ENCODE measurements at places on chromosomes 4 and X.
A peak's percentile ranks its signal among the peaks of the same experiment; 100 is the strongest.

GRCh38 chrX:23387550-23388184, 53.0 kb downstream of the PTCHD1 start:
- no peaks in the 10 kb centered on the region for H3K36me3 ChIP-seq
- no peaks in the 10 kb centered on the region for H3K4me1 ChIP-seq
- H3K27ac ChIP-seq: no peak overlapping the region
- H3K27me3 ChIP-seq: no peaks in the 10 kb centered on the region
- H3K4me3 ChIP-seq: no peak overlapping the region

- H3K4me1 ChIP-seq: no peaks in the 10 kb centered on the region
- DNase-seq: no peak
- no peaks in the 10 kb centered on the region for H3K27me3 ChIP-seq
- no peak overlapping the region for H3K4me3 ChIP-seq
- no peak overlapping the region for H3K27ac ChIP-seq
Measured at GRCh38 chr4:14083150-14083549, 455.6 kb upstream of the BOD1L1 start.

GRCh38 chrX:153934762-153935325, at the start of gene NAA10:
TSS of gene NAA10 (minus strand) at chrX:153935037. CDS start at chrX:153934904, 133 bp downstream.
- peaks cover 36% of the 10 kb centered on the region for H3K4me1 ChIP-seq
- H3K36me3 ChIP-seq: peaks cover 10% of the 10 kb centered on the region
- peak within 1 kb of the TSS; percentile 69 for H3K27ac ChIP-seq
- H3K27me3 ChIP-seq: no peaks in the 10 kb centered on the region
- peak within 1 kb of the TSS; percentile 80 for H3K4me3 ChIP-seq
- DNase-seq: peak; percentile 53

DNA sequence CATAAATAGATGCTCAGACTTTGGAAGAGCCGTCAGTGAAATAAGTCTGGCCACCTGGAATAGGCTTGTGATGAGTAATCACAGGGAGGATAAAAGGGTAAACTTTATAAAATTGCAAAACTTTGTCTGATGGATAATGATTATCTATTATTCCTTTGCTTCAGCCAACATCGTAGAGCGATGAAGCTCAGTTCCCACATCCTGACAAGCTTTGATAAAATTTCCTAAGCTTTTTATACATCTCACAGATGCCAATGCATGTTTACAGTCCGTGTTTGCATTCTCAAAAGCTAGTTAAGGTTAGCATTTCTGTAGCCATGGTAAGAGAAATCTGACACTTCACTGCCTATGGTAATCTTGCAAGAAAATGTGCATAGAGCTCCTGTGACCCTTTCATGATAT, 15.4 kb upstream of the UGDH start:
- H3K27ac ChIP-seq: no peak overlapping the region
- no peaks in the 10 kb centered on the region for H3K36me3 ChIP-seq
- DNase-seq: no peak

DNA sequence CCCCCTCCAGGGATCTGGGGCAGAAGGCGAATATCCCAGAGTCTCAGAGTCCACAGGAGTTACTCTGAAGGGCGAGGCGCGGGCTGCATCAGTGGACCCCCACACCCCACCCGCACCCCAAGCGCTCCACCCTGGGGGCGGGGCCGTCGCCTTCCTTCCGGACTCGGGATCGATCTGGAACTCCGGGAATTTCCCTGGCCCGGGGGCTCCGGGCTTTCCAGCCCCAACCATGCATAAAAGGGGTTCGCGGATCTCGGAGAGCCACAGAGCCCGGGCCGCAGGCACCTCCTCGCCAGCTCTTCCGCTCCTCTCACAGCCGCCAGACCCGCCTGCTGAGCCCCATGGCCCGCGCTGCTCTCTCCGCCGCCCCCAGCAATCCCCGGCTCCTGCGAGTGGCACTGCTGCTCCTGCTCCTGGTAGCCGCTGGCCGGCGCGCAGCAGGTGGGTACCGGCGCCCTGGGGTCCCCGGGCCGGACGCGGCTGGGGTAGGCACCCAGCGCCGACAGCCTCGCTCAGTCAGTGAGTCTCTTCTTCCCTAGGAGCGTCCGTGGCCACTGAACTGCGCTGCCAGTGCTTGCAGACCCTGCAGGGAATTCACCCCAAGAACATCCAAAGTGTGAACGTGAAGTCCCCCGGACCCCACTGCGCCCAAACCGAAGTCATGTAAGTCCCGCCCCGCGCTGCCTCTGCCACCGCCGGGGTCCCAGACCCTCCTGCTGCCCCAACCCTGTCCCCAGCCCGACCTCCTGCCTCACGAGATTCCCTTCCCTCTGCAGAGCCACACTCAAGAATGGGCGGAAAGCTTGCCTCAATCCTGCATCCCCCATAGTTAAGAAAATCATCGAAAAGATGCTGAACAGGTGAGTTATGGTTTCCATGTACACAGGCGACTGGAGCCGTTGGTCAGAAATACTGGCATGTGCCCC, at the start of gene CXCL1:
TSS of gene CXCL1 (plus strand) at position 264 of the 926 bp plus-strand sequence. CDS start at position 342, 78 bp downstream.
- H3K4me3 ChIP-seq: no peak within 1 kb of the TSS
- H3K27me3 ChIP-seq: peaks cover 30% of the 10 kb centered on the region
- peaks cover 3% of the 10 kb centered on the region for H3K4me1 ChIP-seq
- H3K27ac ChIP-seq: no peak within 1 kb of the TSS

DNA sequence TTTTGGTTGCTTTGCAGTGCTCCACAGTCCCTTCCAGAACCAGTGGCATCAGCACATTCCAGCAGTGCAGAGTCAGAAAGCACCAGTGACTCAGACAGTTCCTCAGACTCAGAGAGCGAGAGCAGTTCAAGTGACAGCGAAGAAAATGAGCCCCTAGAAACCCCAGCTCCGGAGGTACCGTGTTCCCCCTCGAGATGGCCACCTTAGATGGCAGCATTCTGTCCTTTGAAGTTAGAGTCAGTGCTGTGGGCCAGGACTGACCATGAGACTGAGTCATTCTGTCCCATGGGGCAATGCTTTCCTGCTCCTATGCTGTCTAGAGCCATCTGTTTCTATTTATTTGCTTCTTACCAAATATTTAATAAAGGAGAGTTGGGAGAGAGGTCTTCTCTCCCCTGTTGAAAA, 112.3 kb downstream of the KLHL8 start:
- H3K27ac ChIP-seq: no peak overlapping the region
- peaks cover 36% of the 10 kb centered on the region for H3K4me1 ChIP-seq
- no peak overlapping the region for H3K4me3 ChIP-seq
- no peak for DNase-seq

- H3K36me3 ChIP-seq: no peaks in the 10 kb centered on the region
- peaks cover 4% of the 10 kb centered on the region for H3K4me1 ChIP-seq
- H3K27me3 ChIP-seq: no peaks in the 10 kb centered on the region
- H3K27ac ChIP-seq: no peak overlapping the region
Measured at GRCh38 chrX:112820364-112821268, 20.0 kb downstream of the AMOT start.

- H3K36me3 ChIP-seq: no peaks in the 10 kb centered on the region
- DNase-seq: no peak
- H3K27ac ChIP-seq: no peak overlapping the region
- H3K4me3 ChIP-seq: no peak overlapping the region
- no peaks in the 10 kb centered on the region for H3K27me3 ChIP-seq
Measured at GRCh38 chr4:181959121-181959520, 284.1 kb upstream of the TENM3 start.

GRCh38 chr4:154741131-154741665, 2.6 kb upstream of the LRAT start:
- H3K4me1 ChIP-seq: peaks cover 20% of the 10 kb centered on the region
- DNase-seq: no peak
- H3K27ac ChIP-seq: no peak overlapping the region
- H3K27me3 ChIP-seq: peaks cover 47% of the 10 kb centered on the region

DNA sequence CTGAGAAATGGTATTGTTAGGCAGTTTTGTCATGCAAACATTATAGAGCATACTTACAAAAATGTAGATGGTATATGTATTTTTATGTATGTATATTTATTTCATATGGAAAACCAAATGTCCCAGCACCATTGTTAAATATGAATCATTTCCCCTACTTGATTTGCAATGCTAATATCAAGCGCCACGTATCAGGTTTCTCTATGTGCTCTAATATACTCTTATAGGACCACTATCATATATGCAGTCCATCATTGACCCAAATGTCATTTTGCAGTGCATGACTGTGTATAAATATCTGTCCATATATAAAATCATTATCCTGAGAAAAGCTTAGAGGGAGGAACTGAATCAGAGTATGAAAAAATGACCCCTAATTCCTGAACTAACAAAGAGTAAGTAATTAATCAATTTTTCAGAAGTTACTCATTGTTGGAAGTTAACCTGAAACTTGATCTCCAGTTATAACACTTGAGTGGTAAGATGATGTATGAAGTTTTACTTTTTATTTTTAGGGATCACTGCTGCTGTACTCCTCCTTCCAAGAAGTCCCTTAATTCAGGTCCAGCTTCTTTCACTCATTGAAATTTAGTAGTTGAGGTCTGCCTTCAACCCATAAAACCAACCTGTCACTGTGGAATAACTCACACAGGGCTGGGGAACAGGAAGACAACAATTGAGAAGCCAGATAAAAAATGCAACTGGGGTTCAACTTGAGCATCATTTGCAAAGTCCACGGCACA, 134.8 kb upstream of the LDB2 start:
- peaks cover 14% of the 10 kb centered on the region for H3K27me3 ChIP-seq
- DNase-seq: no peak
- no peaks in the 10 kb centered on the region for H3K36me3 ChIP-seq
- H3K27ac ChIP-seq: no peak overlapping the region
- H3K4me1 ChIP-seq: no peaks in the 10 kb centered on the region

GRCh38 chr4:153969542-153969941, 180.7 kb upstream of the SFRP2 start:
- no peak for DNase-seq
- H3K36me3 ChIP-seq: peaks cover 4% of the 10 kb centered on the region
- H3K4me1 ChIP-seq: no peaks in the 10 kb centered on the region
- no peaks in the 10 kb centered on the region for H3K27me3 ChIP-seq

DNA sequence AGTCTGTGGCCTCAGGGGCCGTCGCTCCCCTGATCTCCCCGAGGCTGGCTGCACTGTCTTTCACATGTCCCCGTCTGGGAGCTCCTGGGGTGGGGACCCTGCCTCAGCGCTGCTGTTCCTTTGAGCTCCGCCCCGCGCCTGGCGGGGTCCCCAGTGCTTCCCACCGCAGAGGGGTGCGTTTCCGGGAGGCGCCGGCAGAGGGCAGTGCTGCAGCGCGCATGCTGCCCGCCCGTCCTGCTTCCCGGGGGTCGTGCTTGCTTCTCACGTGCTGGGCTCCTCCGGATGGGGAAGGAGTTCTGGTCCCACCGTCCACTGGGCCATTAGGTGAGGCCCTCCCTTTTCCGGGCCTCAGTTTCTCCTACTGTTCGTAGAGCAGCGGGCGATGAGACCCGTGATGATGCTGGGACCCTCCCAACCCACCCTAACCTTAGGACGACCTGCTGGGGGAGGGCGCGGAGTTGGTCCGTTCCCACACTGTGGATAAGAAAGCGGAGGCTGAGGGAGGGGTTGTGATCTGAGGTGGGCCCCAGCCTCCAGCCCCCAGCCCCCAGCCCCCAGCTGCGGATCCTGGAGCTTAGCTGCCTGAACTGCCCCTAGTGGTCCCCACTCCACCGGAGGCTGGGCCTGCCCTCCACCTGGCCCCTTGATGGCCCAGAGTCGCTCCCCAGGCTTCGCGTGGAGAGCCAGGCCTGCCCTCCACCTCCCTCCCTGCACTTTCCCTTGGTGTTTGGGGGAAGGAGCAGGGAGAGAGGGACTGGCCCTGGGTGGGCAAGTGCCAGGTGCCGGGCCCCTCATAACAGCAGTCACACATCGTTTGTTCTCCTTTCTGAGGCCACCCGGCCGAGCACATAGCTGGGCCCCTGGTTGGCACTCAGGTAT, 15.3 kb downstream of the CPZ start:
- peaks cover 4% of the 10 kb centered on the region for H3K27me3 ChIP-seq
- H3K36me3 ChIP-seq: no peaks in the 10 kb centered on the region
- no peak overlapping the region for H3K4me3 ChIP-seq

- H3K36me3 ChIP-seq: no peaks in the 10 kb centered on the region
- peak overlapping the region; percentile 68 for H3K4me3 ChIP-seq
- H3K27me3 ChIP-seq: peaks cover 18% of the 10 kb centered on the region
- peak; percentile 27 for DNase-seq
Measured at GRCh38 chrX:150363561-150364346, 637 bp downstream of the MAMLD1 start.

DNA sequence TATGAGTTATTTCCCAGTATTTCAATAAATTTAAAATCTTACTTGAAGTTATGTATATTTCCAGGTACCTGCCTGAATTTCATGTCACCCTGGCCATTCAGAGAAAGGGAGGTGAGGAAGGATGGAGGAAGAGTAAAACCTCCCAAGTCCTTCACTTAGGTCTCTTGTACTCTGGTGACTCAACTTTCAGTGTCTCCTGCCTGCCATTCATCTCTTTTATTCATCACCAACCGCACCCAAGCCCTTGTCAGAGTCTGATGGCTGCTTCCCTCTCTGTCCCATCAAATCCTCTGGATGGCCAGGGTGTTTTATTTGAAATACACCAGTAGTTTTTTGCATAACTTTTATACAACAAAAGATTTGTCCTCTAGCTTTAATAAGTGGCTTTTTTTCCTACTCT, 17.8 kb downstream of the TMPRSS11E start:
- no peak for DNase-seq
- peaks cover 12% of the 10 kb centered on the region for H3K4me1 ChIP-seq
- no peak overlapping the region for H3K4me3 ChIP-seq
- no peaks in the 10 kb centered on the region for H3K27me3 ChIP-seq
- no peak overlapping the region for H3K27ac ChIP-seq
- H3K36me3 ChIP-seq: no peaks in the 10 kb centered on the region
